ENCODE measurements at places on chromosomes 12 and 14.

DNA sequence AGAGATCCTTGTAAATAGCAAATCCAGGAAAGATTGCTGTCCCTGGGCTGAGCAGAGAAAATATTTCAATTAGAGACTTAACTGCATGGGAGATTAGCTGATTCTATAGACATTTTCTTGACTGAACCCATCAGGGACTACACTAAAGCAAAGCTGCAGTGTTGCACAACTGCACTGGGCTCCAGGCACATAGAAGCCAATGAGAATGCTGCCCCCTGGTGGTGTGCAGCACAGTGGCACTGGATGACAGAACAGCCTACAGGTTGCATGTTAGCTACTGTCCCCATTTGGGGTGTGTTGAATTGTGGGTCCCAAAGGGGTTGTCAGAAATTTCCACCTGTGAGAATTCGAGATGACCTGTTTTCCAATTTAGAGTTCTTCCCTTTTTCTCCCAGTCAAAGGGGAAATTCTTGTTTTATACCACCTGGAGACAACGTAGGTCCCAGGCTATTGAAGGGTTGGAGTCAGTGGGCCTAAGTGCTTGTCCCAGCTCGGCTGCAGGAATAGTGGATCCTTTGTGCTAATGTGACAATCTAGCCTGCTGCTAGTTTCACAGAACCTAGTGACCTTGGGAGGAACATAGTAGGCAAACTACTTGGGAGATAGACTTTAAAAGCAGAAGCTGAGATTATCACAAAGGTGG lies 114.7 kb downstream of the SLC8A3 start:
- no peak for DNase-seq

- DNase-seq = no peak
These were observed 87.1 kb downstream of the GPR135 start for GRCh38 chr14:59377991-59378601.

GRCh38 chr14:81471062-81471461 lies 62.6 kb downstream of the SEL1L start:
- DNase-seq = no peak

DNA sequence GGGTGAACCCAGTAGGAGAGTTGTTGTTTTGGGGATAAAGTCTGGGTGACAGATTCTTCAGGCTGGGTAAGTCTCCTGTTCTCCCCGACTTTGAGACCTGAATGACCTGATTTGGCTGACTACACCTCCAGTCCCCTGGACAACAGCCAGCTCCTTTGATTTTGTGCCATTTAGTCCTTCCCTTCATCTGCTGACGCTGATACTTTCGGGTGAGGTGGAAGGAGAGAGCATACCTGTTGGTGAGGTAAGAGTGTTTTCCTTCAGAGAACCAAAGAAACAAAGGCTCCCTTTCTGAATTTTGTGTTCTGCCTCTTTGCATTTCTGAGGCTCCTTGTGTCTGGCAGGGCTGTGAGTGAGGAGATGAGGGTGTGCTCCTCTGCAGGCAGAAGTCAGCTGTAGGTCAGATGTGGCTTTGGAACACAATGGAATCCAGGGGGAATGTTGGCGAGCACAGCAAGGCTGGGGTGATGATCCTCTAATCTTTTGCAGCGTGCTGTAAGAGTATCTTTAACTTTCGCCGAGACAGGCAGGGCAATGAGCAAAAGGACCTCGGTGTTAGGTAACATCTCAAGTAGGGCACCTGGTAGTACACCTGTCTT lies 12.1 kb downstream of the ETV6 start:
- DNase-seq = no peak

DNA sequence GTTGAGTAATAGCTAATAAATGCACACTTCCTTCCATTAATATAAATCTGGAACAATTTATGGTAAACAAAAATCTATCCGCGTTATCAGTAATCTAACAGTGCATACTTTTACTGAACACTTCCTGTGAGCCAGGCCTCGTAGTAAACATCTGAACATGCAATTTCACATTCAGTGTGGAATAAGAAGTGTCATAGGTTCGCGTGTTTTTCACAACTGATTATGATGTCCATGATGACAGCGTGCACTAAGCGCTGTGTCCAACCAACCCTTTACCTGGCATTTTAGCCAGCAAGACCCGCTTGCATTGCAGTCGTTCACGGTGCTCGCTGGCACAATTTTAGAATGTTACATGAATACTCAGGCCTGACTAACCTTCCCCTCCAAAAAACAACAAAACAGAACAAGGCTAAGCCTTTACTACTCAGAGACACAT lies 2.1 kb downstream of the PNMA1 start:
- DNase-seq = no peak

DNA sequence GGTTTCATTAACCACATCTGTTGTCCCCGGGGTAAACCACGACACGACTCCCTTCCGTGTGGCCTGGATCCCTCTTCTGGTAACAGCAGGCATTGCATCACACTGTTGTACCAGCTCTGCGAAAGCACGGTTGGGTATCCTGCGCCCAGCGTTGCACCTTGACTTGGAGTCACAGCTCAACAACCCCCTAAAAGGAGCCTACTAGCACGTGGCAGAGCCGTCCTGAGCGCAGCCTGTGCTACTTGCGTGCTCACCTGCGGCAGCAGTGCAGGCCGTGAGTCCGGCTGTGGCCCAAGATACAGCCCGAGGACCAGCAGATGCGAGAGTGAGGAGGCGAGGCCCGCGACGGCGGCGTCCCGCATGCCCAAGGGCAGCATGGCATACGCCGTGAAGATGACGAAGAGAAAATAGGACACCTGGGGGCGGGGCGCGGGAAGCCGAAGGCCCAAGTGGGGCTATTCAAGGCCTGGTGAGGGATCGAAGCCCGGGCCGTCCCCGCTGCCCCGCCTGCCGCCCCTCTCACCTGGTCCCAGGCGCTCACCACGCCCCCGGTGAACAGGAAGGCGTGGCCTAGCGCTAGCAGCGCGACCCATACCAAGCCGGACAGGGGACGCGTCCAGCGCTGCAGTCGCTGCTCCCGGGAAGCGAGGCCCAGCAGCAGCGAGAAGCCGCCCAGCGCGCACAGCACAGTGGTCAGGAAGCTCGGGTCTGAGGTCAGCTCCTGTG lies 2.4 kb downstream of the ADCY4 start:
- peak; percentile 89 for DNase-seq

DNA sequence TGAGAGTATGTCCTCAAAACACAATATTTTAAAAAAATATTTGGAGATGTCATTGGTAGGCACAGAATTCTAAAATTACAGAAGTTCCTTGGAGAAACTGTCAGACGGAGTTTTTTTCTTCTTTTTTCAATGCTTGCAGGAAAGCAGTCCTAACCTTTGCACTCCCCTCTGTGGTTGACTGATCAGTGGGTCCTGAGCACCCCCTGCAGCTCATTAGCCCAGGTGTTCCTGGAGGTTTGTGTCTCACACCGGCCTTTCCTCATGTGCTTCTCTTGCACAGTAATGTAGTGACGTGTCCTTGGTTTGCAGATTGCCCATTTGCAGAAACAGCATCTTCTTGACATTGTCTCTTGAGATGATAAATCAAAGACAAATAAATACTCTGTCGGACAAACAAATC lies 513.0 kb downstream of the TMEM121 start:
- no peak for DNase-seq

- no peak for DNase-seq
These were observed 51.2 kb upstream of the KCNH3 start for GRCh38 chr12:49487605-49488004.

- DNase-seq = peak; percentile 44
These were observed 35.9 kb downstream of the TESC start for GRCh38 chr12:117063162-117063911.

GRCh38 chr14:100594625-100594951 lies 7.4 kb upstream of the BEGAIN start:
- no peak for DNase-seq
